ENCODE measurements at places on chromosomes 11 and 22.

DNA sequence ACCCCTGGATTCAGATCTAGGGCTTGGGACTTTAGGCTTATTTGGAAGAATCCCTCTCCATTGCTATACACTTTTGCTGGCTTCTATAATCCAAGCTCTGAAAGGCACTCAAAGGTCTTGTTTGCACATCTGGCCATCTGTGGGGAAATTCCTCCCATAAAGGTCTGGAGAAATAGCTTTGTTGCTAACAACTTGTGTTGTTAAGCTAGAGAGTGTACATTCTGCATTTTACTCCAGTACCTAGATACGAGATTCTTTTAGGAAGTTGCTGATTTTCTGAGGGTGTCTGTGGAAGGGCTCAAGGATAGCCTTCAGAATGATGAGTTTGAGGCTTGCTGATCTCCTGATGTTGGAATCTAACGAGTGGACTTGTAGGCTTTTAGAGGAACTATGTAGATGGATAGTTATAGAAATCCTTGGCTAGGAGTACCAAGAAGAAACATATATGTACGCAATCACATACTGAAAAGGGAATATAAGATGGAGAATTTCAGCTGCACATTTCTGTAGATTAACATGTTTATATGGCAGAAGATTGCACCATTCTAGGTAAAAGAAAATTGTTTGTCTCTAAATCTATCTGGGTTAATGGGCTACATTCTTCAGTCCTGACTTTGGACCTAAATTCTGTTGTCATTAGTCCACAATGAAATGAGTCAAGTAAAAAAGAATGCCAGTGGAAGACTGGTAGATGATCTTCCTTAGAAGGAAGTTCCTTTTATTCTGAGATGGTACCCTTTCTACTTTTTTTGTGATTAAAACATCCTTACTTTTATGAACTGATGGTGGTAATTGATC lies 51.0 kb downstream of the UBASH3B start:
- DNase-seq, result peak; percentile 92

DNA sequence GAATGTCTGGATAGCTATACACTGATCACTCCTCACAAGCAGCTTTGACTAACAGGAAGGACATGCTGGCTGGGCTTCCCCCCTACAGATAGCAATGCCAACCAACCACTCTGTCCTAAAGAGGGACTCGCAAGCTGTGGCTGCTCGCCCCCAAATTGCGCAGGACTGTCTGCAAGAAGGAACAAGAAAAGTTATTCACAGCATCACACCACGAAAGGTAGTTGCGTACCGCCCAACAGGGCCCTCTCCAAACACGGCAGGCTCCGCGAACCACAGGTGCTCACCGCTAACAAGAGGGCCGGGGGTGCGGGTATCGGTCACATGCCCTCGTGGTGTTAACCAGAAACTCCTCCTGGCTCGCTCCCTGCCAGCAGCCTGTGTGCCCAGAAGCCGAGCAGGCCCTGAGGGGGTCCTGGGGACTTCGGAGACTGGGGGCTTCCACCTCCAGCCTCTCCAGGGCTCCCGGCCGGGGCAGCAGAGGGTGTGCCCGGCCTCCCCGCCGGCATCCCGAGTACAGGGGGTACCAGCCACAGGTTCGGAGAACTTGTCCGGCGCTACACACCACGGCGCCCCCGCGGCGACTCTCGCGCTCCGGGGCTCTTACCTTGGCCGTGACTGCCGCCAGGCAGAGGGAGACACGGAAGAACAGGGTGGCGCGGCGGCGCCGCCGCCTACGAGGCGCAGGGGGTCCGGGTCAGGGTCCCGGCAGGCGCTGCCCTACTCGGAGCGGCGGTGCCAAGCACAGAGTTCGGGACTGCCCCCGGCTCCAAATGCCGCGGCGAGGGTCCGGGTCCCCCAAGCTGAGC lies 682 bp downstream of the LARGE1 start:
- DNase-seq, result peak; percentile 60

DNA sequence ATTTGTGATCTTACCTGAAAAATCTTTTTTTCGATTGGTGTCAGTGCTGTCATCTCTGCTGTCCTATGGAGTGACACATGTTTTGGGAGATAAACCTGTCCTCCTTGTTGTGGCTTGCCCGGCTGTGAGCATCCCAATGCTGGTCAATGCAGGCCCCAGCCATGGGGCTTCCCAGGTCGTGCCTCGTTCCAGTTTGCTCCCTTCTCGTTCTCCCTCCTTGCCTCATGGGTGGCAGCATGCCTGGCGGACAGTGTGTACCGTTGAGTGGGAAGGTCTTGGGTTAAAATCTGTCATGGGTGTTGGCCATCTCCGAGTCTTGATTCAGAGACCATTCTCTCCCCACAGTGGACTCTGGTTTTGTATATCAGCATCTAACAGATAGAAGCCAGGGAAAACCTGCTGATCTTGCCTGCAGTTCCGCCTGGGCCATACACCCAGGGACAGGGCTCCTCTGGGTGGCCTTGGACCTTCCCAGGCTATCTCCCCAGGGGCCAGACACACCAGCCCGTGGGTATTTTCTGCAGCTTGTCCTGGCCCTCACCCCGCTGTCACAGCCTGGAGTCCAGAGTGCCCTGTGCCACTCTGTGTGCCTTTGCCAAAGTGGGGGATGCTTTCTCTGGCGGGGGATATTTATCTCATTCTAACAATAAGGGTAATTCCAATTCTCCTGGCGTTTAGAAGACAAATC lies 208.1 kb downstream of the TBC1D22A start:
- DNase-seq, result no peak

- DNase-seq, result no peak
Observed at GRCh38 chr22:48236261-48236660, 1473.8 kb downstream of the TBC1D22A start.

GRCh38 chr11:102592634-102593581 lies 32.2 kb downstream of the MMP20 start:
- peak; percentile 40 for DNase-seq

DNA sequence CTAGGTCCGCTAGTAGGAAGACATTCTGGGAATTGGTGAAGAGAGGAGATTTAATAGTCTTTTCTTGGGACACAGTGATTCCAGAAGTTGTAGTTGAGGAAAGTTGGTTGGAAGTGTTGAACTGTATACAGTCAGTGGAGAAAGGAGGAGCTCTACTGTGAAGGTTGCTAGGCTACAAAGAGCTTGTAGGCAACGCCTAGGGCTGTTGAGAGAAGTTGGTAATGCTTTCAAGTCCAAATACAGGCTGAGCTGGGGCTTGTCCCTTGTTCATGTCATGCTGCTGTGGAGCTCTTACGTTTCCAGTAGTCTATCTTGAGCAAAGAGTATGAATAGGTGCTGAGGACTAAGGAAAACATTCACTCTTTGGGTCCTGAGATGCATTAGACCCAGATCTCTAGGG lies 1.1 kb downstream of the TBCEL start:
- DNase-seq, result peak; percentile 15

- peak; percentile 92 for DNase-seq
Observed at GRCh38 chr11:134047586-134047999, 21.3 kb upstream of the JAM3 start.

GRCh38 chr22:49291781-49292180 lies 535.9 kb downstream of the BRD1 start:
- DNase-seq, result no peak

- DNase-seq, result peak; percentile 30
Observed at GRCh38 chr11:42179216-42179615, 719.8 kb upstream of the LRRC4C start.

DNA sequence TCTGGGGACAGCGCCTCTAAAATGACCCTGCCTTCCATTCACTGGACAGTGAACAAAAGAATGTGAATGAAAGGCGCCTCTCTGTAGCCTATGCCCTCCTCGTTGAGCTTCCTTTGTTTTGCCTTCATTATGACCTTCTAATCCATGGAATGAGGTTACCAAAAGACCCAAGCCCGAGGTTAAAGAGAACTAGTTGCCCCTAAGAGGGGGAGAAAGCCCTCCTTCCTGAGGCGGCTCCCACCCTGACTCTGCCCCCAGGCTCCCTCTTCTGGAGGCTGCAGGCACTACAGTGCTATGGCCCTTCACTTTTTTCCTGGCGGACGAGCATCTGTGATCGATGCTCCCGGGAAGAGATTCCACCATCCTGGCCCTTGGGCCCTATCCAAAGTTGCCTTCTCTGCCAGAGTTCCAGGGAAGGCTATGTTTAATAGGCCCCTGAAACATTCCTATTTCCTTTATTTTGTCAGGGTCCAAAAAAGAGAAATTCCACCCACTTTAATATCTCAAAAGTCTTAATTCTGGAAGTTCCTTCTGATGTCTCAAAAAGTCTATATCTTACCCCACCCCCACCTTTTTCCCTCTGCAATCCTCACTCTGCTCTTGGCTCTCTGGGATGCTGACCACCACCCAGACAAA lies 147.3 kb downstream of the FEZ1 start:
- DNase-seq, result peak; percentile 45

- DNase-seq, result no peak
Observed at GRCh38 chr11:125869521-125869920, 17.9 kb upstream of the HYLS1 start.

- peak; percentile 93 for DNase-seq
Observed at GRCh38 chr22:32723643-32724042, 77.9 kb upstream of the TIMP3 start.

DNA sequence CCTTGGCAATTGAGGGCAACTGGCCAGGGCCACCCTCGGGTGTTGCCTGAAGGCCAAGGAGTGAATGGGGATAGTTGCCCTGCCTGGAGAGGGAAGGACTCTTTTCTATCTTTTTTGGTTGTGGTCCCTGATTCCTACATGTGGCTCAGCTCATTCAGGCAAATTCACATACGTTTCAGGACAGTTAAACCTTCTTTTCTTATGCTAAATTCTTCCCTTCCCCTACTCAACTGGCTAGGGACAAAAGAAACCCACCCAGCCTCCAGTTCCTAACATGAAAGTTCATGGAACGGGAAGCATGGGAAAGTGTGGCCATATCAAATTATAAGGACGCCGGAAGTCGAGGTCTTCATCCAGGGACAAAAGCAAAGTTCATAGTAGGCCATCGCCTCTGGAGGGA lies 26.3 kb upstream of the APLNR start:
- DNase-seq, result no peak

DNA sequence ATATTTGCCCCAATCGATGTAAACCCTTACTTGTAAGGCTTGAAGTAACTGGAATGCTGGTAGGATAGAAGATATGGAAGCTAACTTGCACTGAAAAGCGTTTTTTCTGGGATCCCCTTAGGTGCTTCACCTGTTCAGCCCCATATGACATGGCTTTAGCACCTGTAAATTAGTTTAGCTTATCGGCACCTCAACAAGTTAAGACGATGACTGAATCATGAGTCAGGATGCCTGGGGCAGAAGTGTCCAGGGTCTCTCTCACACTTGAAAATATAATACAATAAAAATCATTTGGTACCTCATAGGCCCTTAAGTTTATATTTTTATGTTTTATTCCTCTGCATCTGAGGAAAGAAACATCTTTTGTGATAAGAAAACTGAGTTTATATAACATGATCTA lies 409.2 kb upstream of the LRRC4C start:
- DNase-seq, result no peak

DNA sequence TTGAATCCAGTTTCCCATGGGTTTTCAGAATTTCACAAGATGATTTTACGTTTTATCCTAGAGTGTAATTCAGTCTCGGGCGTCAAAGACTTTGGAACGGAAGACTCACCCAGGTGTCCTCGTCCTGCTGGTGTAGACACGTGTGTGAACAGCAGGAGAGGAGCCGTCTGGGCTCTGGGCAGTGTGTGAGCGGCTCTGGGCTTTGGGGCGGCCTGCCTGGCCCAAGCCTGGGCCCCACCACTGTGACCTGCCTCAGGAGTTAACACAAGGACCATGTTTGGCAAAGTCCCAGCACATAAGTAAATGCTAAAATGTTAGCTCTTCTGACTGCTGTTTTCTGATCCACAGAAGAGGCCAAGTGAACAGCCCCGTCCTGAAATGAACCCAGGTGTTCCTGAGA lies 1093.3 kb downstream of the BRD1 start:
- DNase-seq, result no peak

DNA sequence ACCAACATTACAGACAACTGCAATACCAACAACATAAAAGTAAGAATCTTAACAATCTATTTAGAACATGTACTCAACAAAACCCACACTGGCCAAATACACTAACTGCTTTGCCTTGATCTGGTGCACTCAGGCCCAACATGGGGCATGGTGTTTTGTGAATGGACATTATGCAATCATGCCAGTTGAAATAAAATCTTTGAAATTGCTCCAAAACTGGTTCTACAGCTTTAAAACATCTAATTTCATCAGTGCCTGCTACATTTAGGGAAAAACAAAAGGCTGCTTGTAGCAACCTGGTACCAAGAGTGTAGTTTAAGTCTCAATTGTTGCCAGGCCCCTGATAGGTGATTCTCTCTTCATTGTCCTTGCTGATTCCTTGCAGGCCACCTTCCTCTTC lies 3.3 kb upstream of the CTR9 start:
- DNase-seq, result no peak

GRCh38 chr11:9264316-9265210 lies 587 bp downstream of the DENND5A start:
- peak; percentile 83 for DNase-seq

DNA sequence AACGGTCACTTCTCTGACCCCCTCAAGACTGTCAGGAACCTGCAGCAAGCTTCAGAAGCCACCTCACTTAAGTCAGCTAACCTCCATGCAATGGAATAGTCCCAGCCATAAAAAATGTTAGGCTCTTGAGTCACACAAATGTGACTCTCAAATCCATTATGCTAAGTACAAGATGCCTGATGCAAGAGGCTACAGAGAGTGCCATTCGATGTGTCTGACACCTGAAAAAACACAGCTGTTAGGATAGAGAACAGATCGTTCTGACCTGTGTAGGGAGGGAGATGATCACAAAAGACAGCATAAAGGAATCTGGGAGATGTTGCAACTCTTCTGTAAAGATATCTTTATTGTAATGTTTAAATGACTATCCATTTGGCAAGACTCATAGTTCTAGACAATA lies 712.4 kb downstream of the TBC1D22A start:
- no peak for DNase-seq

- DNase-seq, result no peak
Observed at GRCh38 chr11:117514256-117514655, 186.6 kb downstream of the CEP164 start.

DNA sequence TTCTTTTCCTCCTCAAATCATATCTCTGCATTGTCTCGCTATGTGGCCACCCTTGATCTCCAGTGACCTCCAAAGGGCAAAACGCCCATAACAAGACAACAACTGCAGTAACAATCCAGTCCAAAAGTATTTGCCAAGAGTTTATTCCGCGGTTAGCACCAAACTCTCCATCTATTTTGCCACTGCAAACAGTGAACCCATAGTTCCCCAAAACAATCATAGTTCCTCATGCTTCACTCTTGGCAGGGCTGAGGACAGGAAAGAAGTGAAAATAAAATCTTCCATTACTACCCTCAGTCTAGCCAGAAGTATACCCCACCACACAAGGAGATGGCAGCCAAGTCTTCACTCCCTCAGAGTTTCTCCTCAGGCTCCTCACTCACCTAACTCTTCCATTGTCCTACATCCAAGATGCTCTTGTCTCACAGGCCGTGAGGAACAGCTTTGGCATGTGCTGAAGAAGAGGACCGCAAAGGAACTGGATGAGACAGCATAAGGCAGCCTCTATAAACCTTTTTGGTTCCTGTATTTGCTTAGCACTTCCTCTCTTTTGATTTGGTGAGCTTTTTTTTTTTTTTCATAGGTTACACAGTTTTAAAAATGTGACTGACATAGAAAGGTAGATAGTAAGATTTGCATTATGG lies at the start of gene LPXN:
Gene LPXN (minus strand): TSS at position 480 of the 644 bp plus-strand sequence. CDS start 84 bp downstream, at position 396.
- peak; percentile 31 for DNase-seq

Measured in fibroblast of skin of back (primary cell).